Smooth muscle cell of bladder (primary cell): ENCODE measurements at places on chromosomes 11 and 22. TPM values are rescaled to one million over a fixed set of nuclear protein-coding genes. Genes with fewer than 3 reads are reported as not detected.

The CST6 gene
- 0.14 TPM in 1 of 2 replicates, not detected in the other for total RNA-seq

The DNAJB7 gene
- total RNA-seq: not detected in 2 replicates

The ENTHD1 gene
- not detected in 2 replicates for total RNA-seq

The APIP gene
- 25.9 and 29.4 TPM in 2 replicates for total RNA-seq
